ENCODE measurements at places on chromosomes 5 and 9.

GRCh38 chr5:54689411-54690251 lies 172.1 kb downstream of the SNX18 start:
- no peak for DNase-seq

DNA sequence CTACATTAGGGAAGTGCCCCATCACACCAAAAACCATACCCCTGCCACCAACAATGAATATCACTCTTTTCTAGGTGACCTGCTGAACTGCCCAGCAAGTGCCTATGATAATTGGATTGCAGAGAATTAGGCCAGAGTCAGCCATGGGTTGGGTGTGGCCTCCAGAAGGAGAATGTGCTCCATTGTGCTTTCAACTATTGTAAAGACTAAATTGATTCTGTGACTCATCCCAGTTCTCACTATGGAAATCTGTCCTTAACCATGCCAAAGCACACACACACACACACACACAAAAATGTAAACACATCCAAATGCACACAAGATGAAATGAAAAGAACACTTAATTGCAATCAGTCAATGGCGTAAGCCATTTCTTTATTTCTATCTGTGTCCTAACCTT lies 25.7 kb downstream of the DRD1 start:
- no peak for DNase-seq

DNA sequence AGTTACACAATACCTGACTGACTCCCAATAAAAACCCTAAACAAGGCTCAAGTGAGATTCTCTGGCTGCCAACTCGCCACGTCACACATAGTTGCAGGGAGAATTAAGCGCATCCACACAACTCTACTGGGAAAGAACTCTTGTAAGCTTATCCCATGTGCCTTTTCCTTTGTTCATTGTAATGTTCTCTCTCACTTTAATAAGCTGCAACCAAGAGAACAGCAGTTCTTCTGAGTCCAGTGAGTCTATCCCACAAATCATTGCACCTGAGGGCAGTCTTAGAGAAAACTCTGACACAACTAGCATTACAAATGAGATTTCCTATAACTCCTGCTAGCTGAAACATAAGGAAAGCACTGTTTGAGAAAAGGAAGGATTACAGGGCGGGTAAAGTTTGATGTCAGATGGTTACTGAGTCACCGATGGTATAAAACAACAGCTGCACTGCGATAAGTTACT lies 27.4 kb downstream of the CENPK start:
- DNase-seq, result no peak

GRCh38 chr5:78747055-78747454 lies 98.5 kb upstream of the LHFPL2 start:
- DNase-seq, result no peak

GRCh38 chr9:92297611-92298010 lies 4.1 kb upstream of the IARS1 start:
- no peak for DNase-seq

DNA sequence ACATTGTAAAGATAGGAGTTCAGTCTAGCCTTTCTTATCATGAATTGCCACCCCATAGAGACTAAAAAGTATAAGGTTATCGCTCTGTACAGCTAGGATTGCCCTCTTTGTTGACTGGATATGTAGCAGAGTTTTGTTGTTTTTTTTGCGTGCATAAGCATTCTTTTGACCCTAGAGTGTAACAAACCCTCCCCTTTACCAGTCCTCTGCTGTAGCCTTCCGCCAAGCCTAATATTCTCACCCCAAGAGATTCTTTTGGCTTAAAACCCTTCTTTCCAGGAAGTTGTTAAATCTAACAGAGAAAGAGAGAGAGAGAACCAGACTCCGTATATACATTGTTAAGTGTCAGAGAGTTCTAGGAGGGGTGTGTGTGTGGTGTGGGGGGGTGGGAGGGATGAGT lies 113.9 kb downstream of the FGF1 start:
- DNase-seq, result no peak

DNA sequence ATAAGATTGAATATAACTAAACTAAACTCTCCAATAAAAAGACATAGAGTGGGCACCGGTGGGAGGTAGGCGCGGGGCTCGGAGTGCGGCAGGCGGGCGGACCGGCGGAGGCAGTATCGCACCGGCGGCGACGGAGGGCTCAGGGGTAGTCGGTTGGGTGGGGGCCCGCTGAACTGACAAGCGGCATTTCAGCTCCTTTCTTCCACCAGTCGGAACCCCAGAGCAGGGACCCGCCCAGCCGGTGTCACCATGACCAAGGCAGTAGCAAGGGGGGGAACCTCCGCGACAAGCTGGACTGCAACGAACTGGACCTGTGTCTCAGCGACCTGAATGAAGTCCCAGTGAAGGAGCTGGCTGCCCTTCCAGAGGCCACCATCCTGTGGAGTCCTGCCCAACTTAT lies 156.7 kb downstream of the HINT1 start:
- no peak for DNase-seq

DNA sequence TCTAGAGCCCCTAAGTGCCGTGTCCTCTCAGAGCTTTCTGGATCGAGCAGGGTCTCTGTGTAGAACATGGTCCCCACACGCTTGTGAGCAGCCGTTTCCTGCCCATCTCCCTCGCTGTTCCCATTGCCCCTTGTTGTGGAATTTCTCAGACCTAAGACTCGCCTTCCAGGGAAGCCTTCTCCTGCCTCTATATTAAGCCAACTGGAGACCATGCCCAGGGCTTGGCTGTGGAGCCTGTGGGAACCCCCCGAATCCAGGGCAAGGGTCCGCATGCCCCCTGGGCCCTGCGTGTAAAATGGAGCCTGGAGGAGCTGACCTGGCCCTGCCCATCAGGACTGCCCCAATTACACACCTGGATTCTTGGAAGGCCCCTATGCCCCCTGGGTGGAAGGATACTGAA lies 14.5 kb upstream of the SPATA31E1 start:
- no peak for DNase-seq

GRCh38 chr9:93683331-93684134 lies 107.1 kb downstream of the PHF2 start:
- no peak for DNase-seq

GRCh38 chr5:126309860-126310259 lies 113.3 kb upstream of the GRAMD2B start:
- no peak for DNase-seq
